ENCODE measurements at places on chromosomes 6 and 20.

DNA sequence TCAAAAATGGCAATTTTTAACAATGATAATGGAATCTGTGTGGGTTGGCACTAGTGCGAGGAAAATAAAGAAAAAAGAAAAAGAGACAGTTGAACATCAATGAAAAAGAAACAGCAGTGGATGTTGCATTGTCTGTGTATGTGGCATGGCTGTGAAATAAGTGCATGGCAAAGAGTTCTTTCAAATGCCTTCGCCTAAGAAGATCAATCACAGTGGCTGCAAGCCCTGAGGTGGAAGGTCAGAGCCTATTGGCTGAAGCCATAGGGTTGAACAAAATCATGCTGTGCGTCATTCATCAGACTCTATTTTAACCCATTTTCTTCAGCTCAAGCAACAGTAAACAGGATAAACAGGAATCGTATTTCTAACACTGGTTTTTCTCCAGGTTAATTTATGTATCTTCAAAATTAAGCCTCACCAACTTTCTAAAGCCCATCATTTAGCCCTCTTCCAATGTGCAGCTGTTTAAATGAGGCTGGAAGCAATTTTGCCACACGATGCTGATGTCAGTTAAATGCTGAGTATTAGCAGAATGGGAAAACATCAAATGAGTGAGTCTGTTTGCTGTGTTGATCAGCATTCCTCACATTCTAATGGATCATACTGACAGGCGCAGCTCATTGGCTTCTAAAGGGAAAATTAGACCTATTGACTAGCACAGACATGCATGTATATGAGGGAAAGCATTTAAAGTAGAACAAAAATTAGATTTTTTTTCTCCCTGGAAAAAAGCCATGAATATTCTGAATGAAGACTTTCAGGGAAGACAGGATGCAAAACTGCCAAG, 955.9 kb upstream of the EYS start:
- DNase-seq, result no peak

GRCh38 chr6:27667657-27668441, 194.9 kb upstream of the ZNF184 start:
- no peak for DNase-seq

GRCh38 chr20:8005033-8005432, 14.5 kb downstream of the TMX4 start:
- DNase-seq, result no peak

DNA sequence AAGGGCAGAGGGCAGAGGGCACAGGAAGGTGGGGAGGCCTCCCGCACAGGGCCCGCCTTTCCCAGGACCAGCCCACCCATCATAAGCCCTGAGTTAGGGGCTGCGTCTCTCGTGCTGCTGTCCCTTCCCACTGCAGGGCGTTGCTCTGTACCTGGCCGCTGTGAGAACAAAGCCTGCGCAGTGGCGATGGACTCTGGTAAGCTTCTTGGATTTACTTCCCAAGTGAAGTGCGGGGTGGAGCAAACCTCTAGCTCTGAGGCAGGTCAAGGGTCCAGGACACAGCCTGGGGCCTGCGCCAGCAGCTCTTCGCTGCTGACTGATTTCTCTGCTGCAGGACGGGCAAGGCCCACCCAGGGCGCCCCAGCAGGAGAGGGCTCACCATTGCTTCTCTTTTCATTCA, 23.9 kb downstream of the INSM1 start:
- no peak for DNase-seq

GRCh38 chr20:2295286-2295685, 515 bp upstream of the TGM3 start:
- DNase-seq, result no peak

GRCh38 chr6:46893648-46894047, 28.1 kb downstream of the ADGRF5 start:
- DNase-seq, result no peak

- DNase-seq, result no peak
Observed at GRCh38 chr20:23449421-23449820, 3.3 kb downstream of the CST11 start.

DNA sequence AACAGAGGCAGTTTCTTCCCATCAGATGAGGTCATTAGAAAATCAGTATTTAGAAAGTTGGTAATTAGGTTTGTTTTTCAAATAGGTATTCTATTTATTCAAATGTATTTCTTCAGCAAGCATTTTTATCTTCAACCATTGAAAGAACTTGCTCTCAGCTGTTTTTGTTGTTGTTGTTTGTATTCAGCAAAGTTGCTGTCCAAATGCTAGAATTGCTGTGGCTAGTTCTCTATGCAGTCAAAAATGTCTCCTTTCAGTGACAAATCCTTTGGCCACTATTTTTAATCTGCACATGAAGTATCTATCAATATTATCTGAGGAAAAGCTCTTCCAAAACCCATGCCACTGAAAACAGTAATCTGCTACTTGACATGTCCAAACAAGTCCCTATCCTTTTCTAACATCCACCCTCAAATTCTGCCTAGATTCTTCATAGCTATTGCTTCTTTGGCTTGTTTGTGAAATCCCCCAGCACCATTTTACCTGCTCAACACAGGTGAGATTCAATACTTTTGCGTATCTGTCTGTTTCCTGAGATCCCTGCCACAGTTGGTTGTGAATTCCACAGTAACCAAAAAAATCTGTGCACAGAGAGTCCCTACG, 1005.4 kb downstream of the GRIK2 start:
- DNase-seq, result no peak

- no peak for DNase-seq
Observed at GRCh38 chr20:35502352-35502751, 27.1 kb downstream of the C20orf173 start.

DNA sequence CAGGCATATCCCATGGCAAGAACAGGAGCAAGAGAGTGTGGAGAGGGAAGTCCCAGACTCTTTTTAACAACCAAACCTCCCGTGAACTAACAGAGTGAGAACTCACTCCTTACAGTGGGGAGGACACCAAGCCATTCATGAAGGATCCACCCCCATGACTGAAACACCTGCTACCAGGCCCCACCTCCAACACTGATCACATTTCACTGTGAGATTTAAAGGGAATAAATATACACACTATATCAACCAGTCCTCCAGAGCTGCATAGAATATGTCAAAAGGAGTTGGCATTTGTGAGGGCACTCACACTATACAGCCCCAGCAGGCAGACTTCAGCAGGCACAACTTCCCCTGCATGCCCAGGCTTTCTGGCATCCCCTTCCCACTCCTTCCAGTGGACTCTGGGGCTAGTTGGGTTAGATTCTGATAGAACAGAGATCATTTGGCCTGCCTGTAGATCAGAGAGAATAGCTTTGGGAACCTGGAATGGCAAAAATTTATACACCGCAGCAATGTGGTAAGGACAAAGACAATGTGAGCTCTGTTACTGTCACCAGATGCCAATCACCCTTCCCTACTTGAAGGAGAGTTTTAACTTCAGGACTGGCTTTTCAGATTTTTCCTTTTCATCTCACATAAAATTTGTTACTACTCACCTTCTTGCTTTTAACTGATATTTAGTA, 25.2 kb upstream of the TENT5A start:
- DNase-seq, result no peak

DNA sequence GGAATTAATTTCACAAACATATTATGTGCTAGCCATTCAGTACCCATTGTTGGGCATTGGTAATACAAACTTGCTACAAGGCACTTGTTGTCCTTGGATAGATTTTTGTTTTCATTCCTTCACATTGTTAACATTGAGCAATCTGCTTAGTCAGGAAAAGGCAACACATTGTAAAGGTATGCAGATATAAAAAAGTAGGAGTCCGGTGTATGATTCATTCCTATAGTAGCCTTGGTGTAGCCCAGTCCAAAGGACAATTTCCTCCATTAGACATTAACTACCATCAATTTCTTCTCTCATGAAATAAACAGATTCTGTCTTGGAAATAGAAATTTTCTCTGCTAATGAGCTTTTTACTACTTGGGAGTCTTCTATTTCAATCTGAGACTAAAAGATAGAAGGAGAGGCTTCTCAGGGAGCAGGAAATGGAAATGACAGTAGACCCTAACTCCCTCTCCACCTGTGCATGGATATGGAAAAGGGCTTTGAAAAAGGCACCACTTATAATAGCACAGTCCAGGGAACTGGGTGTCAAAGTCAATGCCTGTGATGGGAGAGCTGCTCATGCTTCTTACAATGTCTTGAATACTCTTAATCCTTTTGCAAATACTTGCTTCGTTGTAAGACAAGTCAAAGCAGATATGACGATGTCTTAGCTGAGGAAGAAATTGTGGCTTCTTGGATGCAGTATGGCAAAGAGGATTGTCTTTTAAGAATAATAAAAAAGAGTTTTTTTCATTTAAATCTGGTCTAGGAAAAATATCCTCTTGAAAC, 369.4 kb upstream of the CITED2 start:
- DNase-seq, result peak; percentile 55
